ENCODE measurements at places on chromosomes 4 and X.

DNA sequence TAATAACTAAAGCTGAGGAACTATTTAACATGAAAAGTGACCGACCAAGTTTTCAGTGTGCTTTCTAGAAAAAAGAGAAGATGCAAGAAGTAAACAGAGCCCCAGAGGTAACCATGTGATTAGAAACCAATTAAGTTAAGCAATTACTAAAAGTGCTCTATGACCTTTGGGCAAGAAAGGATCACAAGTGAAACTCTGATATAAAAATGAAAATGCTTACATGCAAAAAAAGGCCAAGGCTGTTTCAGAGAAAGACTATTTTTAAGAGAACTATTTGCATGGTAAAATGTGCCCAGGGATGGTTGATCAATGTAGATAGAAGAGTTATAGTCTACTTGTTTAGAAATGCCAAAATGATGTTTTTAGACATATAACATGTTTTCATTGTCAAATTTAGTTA lies 22.0 kb downstream of the KLHL15 start:
- DNase-seq: no peak

DNA sequence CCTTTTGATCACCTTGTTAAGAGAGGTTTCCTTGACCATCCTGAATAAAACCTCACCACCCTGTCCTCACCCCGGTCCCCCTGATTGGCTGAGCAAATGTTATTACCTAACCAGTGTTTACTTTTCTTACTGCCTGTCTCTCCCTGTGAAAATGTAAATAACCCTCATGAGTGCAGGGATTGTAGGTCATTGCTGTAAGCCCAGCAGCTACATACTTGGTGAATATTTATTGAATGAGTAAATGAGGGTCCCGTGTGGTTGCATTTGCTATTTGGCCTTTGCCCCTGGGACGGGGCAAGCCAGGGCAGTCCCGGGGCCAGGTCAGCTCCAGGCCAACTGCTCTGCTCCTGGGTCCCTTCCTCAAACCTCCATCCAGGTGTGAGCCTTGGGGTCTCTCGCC lies 55.5 kb upstream of the CLCN4 start:
- DNase-seq: no peak

- DNase-seq: no peak
These were observed 12.4 kb downstream of the PPEF1 start for GRCh38 chrX:18719852-18720251.

- DNase-seq: no peak
These were observed 18.9 kb downstream of the TIFA start for GRCh38 chr4:112266823-112267222.

DNA sequence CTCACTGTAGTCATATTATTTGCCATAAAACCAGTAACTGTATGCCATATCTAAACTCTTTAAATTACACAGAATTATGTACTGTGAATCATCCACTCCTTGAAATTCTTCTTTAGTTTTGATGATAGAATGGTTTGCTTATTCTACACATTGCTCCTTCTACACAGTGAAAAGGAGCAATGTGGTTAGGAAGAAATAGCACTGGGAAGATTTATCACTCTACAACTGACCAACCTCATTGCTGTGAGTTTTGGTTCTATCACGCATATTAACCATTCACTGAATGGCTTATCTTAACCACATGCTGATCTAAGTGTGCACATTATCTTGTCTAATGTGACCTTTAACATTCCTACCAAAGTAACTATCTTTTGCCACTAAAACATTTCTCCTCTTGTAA lies 415.7 kb upstream of the NDST4 start:
- DNase-seq: no peak

- DNase-seq: no peak
These were observed 50.3 kb downstream of the LRBA start for GRCh38 chr4:150964754-150965153.

DNA sequence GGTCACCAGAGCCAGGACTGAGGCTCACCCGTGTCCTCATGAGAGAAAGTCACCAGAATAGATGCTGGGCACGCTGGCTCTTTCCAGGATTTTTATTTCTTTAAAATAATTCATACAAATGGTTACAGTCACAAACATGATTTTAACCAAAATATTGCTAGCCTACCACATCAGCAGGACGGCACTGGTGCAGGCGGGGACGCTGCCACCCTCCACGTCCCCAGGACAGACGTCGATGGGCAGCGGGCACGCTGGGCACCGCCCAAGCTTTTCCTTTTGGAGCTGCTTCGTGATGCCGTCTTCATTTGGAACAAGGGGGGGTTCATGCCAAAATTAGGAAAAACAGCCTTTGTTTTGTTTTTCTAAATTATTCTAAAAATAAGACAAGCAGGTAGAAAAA lies 37.6 kb downstream of the CTBP1 start:
- DNase-seq: no peak

- peak; percentile 15 for DNase-seq
These were observed 1.5 kb upstream of the NR3C2 start for GRCh38 chr4:148443512-148444295.

DNA sequence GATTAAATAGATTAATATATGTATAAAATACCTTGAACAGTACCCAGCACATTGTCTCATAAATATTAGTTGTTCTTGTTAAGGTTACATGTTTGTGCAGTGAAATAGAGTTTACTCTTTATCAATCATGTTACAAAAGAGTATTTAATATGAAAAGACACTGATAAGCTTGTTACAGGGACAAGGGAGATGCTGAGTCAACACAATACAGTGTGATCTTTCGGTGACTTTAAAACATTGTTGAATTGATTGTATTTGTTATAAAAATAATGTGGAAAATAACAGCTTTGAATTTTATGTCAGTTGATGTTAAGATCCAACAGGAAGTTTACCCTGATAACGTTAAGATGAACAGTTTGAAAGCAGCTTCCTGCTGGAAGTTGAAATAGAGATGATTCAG lies 1.4 kb upstream of the WDR13 start:
- DNase-seq: no peak

DNA sequence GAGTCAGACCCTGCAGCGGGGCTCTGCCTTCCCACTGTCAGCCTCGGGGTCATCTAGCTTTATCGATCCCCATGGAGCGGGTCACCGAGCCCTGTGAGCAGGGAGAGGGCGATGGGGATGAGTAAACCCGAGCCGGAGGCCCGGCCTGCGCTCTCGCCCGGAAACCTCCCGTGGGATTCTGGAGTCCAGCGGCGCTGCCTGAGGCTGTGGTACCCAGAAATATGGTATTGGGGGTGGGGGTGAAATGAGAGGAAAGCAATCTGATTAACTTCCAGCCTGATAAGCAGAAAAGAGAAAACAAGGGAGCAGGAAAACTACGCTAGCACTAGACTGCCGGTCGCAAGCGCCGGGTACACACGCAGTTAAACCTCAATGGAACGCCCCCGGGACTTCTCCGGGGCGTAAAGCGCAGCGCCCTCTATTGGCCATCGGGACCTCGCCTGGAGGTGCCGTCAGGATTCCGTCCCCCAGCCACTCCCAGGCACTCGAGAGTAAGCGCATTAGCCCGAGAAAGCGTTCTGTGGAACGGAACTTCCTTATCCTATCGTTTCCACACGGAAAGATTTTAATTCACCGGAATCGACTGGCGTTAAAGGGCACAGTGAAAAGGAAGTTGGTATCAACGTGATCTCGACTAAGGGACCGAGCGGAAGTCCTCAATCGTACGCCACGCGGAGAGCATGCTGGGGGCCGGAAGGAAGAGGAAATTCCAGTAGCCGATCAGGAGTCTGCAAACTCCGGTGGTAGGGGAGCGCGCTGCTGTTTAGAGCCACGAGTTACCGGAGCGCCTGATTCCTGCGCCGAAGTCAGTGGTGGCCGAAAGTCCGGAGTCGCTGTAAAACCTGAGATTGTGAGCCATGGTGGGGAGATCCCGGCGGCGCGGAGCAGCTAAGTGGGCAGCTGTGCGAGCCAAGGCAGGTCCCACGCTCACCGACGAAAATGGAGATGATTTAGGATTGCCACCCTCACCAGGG lies at the start of gene UTP3:
UTP3 (plus strand) TSS at position 712 of the 974 bp plus-strand sequence; CDS start at position 858, 146 bp downstream.
- DNase-seq: peak; percentile 89

GRCh38 chrX:127726227-127726626 lies 326.0 kb downstream of the ACTRT1 start:
- DNase-seq: no peak
